ENCODE measurements at places on chromosomes 5 and 9.

DNA sequence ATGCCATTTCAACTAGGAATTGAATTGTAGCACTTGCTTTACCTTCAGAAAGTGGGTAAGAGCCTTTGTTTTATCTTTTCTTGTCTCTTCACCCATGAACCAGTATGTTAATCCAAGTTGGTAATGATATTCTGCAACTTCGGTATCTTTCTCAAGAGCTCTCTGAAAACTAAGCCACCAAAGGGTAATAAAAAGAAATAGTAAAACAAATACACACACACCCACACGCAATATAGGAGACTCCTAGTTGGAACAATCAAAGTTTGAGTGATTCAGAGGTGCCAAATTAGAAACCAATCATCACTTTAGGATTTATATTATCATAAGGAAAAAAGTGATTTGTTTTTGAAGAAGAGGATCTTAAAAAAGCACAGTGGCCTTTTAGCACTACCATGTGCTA lies 30.4 kb downstream of the SKIC3 start:
- DNase-seq = no peak

DNA sequence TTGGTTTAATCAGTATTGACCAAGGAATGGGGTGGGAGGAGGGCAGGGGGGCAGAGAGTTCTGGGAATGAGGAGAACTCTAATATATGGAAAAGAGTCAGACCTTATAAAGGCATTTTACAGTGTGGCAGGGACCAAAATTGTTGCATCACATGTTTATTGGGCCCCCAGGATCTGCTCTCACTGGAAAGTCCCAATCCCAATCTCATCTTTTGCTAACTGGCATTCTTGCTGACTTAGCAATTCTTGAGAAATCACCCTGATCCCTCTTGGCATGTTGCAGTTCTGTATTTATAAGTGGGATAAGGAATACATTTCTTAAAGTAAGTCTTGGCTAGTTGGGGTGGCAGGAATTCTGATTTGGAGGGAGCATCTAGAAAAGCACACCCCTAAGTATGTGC lies 104.4 kb upstream of the CXCL14 start:
- DNase-seq = no peak

DNA sequence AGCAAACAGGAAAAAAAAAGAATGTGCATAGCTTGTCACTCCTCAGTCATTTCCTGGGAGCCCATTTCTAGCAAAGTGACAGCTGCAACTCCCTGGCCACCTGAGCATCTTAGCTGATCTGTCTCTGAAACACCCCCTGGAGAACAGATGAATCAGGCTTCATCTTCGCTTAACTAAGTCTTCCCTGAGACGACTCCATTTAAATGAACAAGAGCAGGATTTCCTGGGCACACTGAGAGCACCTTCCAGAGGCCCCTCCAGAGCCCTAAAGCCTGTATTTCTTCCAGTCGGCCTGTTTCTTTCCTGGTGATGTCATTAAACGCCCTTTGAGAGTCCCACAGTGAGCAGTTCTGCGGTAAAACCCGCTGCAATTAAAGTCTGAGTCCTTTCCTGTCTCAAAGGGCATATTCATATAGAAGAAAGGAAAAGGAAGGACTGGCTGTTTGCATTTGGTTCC lies 13.9 kb downstream of the TGFBI start:
- no peak for DNase-seq

DNA sequence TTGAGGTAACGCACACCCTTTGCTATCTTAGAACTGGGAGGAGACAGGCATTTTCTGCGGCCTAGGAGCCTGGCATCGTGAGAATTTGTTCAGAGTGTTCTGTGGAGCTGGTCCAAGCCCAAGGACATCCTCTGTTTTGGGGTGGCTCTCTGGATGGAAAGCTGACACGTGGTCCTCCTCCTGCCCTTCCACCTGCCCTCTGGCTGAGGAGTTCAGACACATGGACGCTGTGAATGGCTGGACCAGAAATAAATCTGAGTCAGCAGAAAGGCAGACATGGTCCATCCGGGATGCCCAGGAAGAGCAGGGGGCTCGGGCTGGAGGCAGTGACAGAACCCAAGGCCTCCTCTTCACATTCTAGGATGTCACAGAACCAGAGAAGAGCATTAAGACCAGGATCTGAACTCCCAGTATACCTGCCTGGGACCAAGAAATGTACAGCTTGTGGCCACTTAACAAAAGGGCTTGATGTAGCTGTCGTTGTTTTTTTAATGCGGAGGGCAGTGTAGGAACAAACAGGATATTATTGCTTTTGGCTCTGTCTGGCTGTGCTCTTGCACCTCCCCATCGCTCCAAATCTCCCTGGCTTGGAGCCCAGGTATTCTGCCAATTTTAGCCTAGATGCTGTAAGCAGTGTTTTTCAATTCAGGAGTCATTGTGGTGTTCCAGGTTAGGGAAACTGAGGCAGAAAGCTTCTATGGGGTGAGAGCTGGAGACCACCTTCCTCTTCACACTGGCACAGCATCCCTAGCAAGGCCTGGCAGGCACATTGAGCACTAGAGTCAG lies 2.4 kb downstream of the CKMT2 start:
- no peak for DNase-seq

DNA sequence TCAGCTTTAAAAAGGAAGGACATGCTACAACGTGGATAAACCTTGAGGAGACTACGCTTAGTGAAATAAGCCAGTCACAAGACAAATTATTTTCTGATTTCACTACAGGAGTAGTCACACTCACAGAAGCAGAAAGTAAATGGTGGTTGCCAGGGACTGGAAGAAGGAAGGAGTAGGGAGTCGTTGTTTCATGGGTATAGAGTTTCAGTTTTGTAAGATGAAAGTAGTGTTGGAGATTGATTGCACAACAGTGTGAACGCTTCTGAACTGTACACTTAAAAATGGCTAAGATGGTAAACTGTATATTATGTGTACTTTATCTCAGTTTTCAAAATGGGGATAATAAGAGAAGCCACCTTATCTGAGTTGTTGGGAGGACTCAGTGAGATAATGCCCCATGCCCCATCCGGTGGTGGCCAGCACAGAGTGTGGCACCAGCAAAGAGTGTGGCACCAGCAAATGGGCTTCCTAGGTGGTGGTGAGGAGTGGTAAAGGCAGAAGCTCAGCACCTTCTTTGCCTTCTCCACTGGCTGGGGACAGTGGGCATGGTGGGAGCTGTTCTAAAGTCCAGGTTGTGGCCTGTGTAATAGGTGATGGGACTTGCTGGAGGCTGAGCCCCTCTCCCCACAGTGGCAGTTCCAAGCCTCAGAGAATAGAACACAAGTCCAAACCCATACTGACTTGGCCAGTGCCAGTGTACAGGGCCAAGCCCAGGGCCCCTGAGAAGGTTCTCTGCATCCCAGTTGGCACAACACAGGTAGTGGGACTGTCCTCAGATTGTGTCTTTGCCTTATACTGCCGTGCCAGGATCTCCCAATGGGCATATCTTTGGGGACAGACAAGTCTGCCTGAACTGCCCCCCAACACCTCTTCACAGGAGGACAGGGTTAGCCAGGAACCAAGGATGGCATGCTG lies 4.4 kb downstream of the SLC22A4 start:
- peak; percentile 38 for DNase-seq

DNA sequence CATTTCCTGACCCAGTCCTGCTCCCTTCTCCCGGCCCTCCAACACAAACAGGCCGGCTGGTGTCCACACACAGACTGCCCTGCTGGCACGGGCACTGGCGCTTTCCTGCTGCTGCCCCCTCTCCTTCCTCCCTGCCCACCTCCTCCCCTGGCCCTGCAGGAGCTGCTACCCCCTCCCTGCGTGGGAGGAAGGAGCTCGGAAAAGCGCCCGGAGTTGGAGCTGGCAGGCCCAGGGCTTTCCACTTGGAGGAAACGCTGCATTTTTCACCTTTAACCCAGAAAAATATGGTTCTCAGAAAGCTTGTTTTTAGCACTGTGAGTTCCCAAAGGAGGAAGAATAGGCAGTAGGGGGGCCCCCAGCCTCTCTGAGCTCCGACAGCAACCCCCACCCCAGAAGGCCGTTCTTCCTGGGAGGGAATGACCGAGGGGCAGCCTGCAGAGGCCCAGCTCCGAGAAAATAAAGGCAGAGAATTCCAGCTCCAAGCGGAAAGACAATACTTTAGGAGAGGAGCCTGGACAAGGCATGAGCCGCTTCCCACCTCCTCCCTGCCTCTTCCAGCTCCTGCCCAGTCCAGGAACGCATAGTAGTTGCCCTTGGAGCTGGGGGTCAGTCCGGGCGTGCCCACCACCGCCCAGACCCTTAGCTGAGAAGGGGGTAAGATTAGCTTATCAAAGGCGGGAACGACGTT lies 88.9 kb downstream of the LIFR start:
- no peak for DNase-seq

- no peak for DNase-seq
These were observed 9.0 kb upstream of the SUSD3 start for GRCh38 chr9:93049491-93049890.

GRCh38 chr5:56760723-56761122 lies 54.6 kb upstream of the MAP3K1 start:
- no peak for DNase-seq

GRCh38 chr9:106890608-106891007 lies 27.6 kb downstream of the ZNF462 start:
- no peak for DNase-seq

DNA sequence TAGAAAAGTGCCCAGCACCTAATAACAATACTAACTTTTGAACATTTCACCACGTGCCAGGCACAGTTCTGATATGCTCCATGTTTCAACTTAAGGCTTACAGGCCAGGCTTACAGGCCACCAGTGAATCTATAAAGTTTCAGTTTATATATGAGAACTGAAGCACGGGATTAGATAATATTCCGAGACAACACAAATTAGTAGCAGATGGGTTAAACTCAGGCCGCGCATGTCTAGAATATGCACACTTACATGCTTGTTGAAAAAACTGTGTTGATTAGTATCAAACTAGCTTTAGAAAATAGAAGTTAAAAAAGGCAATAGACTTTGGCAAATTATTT lies 587.9 kb downstream of the MTRR start:
- no peak for DNase-seq

DNA sequence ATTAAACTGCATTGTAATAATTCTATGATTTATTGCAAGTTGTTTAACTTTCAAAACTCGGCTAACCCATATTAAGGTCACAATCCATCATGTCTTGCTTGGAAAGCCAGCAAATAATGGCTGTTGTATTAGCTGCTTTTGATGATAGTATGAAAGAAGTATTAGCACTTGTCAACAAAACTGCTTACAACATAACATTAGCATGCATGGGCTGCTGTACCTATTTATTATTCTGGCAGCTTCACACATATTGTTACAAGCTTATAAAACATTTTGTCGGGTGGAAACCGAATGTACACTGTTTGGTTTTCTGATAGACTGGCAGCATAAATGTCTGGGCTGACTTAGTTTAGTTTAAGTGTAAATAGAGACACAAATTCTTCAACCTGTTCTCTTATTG lies 378.3 kb downstream of the KIAA0825 start:
- DNase-seq = no peak

DNA sequence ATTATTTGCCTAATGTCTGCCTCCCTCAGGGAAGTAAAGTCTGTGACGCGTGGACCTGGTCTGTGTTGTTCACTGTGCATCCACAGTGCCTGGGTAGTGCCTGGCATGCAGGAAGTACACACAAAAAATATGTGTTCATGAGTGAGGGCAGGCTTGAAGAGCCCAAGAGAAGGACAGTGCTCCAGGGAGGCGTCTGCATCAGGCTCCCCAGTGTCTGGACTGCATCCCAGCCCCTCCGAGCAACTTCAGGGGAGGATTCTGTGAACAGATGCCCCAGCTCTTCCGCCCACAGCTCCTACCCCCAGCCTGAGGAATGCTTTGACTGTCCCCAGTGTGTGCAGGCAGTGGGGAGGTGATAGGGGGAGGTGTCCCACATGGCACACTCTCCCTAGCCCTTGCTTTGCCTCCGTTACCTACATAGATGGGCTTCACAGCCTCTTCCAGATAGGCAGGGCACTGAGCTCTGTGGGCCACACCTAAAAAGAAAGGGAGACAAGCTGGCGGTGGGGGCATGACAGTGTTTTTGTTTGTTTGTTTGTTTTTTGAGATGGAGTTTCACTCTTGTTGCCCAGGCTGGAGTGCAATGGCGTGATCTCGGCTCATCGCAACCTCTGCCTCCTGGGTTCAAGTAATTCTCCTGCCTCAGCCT lies 25.4 kb downstream of the IRF1 start:
- DNase-seq = no peak

DNA sequence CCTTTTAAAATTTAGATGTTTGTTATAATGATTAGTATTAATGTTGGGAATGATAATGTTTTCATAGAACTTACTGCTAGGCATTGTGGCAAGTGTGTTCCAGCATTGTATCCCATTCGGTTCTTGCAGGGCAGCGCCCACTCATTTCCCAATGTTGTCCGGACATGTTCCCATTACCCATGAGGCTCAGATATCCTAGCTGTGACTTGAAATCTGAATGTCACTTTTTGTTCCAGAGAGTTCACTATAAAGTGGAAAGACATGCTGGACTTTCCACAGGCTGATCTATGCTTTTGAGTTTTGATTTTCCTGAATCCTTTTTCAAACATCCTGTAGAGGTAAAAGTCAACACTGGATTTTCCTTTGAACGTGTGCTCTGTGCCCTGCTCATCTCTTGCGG lies 329.1 kb downstream of the MARCHF11 start:
- DNase-seq = no peak

DNA sequence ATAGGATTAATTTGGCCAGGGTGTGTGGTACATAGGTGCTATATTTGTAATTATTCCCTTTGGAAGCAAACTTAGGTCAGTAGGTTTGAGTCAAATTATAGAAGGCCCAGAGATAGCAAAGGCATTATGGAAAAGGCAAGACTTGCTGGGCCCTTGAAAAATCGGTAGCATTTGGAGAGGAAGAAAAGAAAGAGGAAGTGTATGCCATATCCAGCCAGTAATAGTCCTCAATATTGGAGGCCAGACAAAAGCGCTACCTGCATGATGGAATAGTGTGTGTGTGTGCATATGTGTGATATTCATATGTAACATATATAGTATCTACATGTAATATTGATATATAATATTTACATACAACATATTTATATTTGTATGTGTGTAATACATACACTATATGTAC lies 146.1 kb downstream of the GHR start:
- no peak for DNase-seq

DNA sequence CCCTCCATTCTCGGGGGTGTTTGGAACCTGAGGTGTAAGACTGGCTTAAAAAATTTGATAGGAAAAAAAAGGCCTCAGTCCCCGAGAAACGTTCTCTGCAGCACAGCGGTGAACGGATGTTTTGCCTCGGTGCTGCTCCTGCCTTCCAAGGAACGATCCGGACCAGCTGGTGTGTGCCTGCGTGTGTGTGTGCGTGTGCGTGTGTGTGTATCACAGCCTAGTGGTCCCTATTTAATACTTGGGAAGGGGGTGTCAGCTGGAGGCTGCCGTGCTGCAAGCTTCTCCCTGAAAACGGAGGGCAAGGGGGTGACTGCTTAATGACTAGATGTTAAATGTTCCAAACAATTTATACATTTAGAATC lies 76.9 kb downstream of the LHX2 start:
- DNase-seq = no peak
